CD4-positive, alpha-beta T cell treated with Interleukin-1 beta for 1 hour (primary cell): ENCODE measurements at places on chromosomes 12 and 14.
A peak's percentile ranks its signal among the peaks of the same experiment; 100 is the strongest.

GRCh38 chr12:57465747-57466505, 6.3 kb downstream of the GLI1 start:
- no peak for DNase-seq

GRCh38 chr12:111775205-111776193, 8.8 kb downstream of the ALDH2 start:
- DNase-seq: peak; percentile 83

DNA sequence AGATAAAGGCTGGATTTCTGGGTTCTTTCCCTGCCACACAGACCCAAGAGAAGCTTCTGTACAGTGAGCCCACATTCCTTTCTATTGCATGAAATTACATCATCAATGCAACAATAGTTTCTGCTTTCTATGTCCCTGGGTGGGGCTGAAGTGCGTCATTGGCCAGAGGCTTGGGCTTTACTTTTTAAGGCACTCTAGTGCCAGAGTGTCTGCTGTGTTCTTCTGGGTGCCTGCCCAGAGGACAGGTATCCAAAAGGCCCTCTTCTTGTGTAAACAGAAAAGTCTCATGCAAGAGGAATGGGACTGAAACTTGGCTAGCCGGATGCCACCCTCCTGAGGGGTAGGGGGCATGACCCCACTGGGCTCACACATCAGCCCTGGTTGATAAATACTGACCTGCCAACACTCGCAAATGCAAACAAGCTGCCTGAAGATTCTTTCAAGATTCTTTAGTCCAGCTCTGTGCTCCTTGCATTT, 5.9 kb downstream of the KRT86 start:
- DNase-seq: no peak

GRCh38 chr14:36174767-36175424, 1.6 kb downstream of the PTCSC3 start:
- DNase-seq: no peak

DNA sequence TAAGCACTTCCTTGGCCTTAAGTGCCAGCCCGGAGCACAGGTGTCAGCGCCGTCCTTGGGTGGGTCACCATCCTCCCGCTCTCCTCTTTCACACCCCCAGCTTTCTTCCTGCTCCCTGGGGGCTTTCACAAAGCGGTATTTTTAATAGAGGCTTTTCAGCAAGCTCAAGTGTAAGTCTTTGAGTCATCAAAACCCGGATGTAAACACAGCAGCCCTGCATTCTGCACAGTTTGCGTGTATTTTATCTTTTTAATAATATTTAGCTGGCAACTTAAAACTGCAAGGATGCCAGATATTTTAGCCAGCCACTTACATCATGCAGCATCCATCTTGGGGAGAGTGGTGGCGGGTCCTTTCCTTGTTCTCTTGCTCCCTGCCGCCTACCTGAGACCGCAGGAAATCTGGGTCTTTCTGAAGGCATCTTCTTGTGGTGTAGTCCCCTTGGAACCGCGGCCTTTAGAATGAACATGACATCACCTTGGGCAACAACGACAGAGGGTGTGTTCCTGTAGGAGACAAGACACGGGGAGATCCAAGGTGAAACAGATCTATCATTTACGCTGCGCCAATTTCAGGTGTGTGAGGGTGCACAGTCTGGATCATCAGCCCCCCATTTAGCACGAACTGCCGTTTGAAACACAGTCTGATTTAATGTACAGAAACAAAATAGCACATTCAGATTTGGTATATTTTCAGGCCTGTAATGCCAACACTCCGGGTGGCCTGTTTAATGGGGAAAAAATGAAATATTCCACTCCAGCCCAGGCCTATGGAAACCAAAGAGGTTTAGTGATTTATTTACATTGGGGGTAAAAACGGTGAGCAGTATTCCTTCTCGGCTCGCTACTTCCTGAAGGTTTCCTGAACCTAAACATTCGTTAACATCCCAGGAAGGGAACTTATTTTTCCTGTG, 12.5 kb upstream of the IRF2BPL start:
- DNase-seq: peak; percentile 37

DNA sequence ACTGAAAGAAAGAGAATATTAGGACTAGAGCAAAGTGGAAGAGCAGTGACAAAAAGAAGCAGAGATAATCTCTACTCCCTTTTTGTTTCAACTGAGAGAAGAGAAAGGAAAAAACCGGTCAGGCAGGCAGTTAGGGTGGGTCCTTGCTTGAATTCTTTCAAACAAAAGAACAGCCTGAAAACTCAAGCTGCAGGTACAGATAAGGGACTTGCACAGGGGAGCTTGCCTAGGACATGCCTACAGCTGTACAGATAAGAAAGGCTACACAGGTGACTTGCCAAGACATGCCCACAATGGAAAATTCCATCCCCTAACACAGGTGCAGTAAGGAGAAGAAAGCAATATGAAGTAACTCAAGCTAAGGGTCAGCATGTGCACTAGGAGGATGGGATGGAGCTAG, 532.2 kb upstream of the MIS18BP1 start:
- no peak for DNase-seq

GRCh38 chr12:53231671-53231920, 413 bp downstream of the RARG start:
- no peak for DNase-seq

GRCh38 chr14:35366056-35366451, 38.5 kb downstream of the NFKBIA start:
- DNase-seq: peak; percentile 79
